Retina (tissue), 1 donor: ENCODE measurements at places on chromosomes 7 and 10.

GRCh38 chr10:123958241-123958640 lies 66.6 kb upstream of the CPXM2 start:
- DNase-seq = no peak

- DNase-seq = no peak
Observed at GRCh38 chr7:39035903-39036302, 58.2 kb downstream of the POU6F2 start.

DNA sequence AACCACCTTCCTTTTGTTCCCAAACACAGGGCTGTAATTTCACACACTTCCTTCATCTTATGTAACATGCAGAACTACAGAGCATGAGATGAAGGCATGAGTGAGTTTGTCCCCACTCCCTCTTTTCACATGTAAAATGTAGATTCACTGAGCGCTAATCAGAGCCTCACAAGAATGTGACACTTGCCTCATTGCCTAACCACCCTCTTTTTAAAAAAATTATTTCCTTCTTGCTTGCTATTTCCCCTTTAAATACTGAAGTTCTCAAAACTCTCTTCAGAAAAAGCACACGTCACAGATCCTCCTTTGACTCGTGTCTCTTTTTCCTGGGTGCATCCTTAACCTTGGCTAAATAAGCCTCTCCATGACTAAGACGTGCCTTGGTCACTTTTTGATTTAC lies 121.2 kb upstream of the TARP start:
- no peak for DNase-seq

DNA sequence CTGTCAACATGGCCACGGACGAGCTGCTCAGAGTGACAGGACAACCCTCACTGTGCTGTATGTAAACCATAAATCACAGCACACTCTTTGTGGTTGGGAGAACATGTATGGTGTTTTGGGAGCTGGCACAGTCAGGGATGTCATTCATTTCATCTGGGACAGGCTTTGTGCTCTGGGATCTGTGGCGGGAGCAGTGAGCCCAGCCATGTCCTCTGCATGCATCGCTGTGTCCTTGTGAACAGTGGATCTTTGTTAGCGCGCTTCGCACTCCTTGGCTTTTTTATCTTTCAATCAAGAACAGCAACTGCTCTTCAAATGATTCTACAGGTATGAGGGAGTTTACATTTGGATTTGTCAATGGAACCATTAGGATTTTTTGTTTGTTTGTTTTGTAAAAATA lies 7.1 kb downstream of the CCM2 start:
- no peak for DNase-seq

DNA sequence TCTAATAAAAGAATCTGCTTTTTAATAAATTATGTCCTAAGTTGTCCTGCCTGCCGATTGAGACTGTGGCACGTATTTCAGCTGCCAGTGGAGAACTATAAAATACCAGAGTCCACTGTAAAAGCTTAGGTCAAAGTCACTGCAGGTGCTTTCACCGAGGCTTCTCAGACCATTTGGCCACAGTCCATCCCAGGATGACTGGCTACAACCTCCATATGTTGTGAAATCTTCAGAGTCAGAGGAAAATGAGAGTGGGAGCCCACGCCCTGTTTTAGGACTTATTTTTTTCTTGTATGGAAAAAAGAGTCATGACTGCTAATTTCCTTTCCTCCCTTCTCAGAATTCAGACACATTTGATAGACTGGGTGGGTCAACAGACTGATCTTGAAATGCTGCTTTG lies 182.9 kb downstream of the ANK3 start:
- DNase-seq = no peak

DNA sequence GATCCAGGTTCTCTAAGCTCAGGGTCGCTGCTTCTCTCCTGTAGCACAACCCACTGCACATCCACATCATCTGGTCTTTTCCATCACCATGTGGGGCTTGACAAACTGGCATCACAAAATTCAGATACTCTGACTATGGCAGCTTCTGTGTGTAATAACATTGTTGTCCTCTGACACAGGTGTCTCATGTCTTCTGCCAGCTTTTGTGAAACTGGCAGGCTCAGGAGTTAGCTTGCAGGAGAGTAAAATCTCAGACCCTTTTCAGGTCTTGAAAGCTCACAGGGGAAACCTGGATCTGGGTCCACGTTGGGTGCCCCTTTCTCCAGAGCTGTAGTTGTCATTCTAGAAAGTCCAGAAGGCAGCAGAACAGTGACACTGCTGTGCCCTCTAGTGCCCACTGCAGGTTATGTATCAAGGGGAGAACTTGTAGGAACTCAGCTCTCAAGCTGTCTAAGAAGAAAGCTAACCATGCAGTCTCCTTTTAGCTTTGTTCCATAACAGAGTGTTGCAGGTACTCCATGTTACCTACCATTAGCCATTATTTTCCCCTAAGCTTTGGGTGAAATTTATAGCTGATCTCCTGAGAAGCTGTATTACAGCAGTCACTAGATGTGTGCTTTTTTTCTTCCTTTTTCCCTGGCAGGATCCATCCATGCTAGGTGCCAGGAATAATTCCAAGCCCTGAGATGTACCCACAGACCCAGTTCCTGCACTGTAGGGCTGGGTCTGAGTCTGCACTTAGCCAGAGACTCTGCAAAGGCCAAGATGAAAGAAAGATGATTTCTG lies 102.7 kb downstream of the ZNF248 start:
- no peak for DNase-seq

- no peak for DNase-seq
Observed at GRCh38 chr10:124629415-124629814, 114.8 kb downstream of the FAM53B start.

DNA sequence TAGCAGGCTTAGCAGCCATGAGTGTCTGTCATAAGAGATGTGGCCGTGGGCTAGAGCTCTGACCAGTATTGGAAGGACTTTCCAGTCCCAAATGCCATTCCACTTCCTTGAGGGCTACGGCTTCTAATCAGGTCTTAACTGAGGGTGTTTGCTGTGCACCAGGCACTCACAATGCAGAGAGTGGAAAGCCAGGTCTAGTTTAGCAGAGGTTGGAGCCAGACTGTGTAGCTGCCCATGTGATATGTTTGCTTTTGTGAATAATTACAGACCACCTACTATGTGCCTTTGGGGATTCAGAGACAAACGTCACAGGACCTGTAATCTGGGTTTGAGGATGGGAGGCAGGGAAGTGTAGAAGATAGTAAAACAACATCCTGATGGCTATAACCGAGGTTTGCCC lies 79.8 kb downstream of the WDFY4 start:
- DNase-seq = no peak

DNA sequence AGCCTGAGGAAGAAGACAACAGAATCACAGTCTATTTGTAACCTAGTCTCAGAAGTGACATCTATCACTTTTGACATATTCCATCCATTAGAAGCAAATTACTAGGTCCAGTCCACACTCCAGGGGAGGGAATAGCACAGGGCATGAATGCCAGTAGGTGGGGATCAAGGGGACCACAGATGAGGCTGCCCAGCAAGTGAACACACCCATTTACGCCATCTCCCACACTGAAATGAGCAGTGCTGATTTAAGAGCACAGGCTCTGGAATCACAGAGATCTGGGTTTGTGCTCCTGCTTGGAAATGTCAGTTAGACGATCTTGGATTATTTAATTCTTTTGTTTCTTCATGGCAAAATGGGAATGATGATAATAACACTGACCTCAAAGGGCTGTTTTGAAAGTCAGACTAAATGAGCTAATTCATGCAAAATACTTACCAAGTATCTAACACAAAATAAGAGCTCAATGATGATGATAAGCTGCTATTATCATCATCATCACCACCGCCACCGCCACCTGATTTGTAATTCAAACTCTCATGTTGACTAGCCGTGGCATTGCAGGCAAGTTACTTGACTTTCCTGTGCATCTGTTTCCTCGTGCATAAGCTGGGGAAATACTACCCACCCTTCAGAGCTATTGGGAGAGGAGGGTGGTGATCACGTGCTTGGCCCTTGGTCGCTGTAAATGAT lies 138.9 kb upstream of the KLF14 start:
- DNase-seq = no peak

DNA sequence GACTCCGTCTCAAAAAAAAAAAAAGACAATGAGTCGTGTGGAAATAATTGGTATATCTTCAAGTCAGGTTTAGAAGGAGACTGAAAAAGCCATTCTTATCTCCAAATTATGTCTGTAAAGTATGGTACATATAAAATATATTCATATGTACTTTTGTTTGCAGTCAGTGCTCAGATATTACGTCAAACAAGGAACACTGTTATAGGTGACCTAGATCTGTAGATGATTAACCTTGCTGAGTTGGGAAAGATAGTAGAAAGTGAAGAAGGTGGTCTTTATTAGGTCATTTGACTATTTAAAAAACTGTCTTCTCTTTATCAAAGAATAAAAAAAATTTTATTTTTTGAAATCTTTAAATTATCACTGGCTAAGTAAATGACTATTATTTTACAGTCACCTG lies 44.9 kb upstream of the CYP26C1 start:
- DNase-seq = no peak

- DNase-seq = peak; percentile 73
Observed at GRCh38 chr7:151088856-151089699, 2.8 kb downstream of the AGAP3 start.

DNA sequence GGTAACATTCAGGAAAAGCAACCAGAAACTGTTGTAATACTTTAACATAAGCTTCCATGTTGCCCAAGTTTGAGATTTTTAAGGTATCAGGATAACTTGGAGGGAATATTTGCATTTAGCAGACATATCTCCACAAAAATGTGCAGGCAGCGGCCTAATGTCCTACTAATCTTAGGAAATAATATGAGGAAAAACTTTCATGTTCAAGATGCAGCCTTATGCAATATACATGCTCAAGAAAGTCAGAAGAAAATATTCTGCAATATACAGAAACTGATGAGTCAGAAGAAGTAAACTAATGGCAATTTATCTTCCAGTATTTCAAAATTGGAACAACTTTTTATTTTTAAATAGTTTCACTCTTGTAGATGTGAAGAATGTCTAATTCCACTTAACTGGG lies 463.2 kb upstream of the C7orf33 start:
- no peak for DNase-seq

DNA sequence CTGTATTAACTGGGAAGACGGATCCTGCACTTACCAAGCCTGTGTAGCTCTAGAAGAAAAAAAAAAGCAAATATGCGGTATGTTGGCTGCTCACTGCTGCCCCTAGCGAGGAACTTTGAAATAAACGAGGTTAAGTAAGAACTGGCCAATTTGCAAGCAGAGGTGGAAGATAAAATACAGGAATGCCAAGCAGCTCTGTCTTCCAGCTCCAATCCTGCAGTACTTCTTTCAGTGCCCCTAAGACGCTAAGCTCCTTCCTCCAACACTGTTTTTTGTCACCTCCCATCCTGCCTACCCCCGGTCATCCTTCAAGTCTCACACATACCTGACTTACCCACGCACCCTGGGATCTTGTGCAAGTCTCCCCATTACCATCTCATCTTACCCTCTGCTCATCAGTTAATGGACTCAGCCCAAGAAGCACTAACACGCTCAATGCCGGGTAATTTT lies 809 bp downstream of the C10orf143 start:
- peak; percentile 87 for DNase-seq

- DNase-seq = no peak
Observed at GRCh38 chr7:117775801-117776200, 97.4 kb downstream of the CTTNBP2 start.
